ENCODE measurements at places on chromosomes 11 and 22.

DNA sequence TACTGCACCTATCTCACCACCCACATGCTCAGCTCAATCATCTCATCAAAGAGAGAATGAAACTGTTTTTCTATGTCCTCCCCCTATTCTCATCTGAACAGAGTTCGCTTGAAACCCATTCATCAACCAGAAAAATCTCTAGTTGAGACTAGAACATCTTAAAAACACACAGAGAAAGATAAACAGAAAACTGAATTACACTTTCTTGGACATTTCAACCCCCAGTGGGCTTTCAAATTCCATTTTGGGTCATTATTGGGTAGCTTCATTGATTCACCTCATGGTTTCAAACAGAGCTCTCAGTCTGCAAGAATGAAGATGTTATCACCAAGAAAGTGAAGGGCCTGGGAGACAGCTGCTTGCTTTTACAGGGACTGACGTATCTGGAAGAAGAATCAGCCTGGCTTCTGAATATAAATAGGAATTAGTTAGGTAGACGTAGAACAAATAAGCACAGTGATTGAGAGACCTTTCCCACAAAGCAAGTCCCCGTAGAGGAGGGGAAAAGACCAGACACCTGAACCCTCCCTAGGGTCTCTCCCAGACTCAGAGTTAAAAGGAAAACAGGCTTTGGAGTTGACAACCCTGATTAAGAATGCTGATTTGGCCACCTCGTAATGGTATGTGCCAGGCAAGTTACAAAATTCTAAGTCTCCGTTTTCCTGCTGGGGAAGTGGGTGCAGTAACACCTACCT is 155.7 kb downstream of the BBOX1 start:
- no peak for DNase-seq

- DNase-seq, result no peak
Observed at GRCh38 chr11:112143597-112143996, 20.3 kb downstream of the IL18 start.

DNA sequence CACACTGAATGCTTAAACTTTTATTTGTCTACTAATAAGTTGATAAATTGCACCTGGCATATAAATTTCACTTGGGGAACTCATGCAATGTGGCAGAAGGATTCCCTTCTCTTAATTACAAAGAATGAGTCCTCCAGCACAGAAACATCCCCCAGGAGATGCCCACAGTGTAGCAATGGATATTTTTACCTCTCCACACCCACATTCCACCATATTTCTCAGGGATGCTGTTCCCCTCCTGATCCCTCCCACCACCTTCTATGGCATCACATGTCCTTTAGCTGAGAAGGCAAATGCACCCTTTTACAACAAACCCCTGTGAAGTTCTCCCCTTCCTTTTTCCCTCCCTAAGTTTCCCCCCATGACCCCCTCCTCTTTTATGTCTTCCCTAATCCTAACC is 56.1 kb upstream of the UBASH3B start:
- DNase-seq, result no peak

- peak; percentile 59 for DNase-seq
Observed at GRCh38 chr11:46238078-46238966, 39.1 kb upstream of the CREB3L1 start.

DNA sequence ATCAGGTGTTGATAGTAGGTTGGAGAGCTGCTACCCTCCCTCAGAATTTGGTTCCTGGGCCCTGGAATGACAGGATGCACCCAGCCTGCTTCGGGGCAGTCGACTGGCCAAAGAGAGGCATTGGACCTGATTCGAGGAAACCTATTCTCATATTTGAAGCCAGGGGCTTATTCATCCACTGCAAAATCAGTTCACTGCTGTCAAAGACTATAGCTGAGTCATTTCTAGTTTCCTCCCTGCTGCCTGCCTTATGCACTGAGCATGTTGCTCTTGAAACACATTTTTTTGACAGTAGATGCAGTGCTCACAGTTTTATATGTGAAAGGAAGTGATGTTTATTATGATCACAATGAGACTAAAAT is 565.4 kb downstream of the ETS1 start:
- DNase-seq, result no peak

DNA sequence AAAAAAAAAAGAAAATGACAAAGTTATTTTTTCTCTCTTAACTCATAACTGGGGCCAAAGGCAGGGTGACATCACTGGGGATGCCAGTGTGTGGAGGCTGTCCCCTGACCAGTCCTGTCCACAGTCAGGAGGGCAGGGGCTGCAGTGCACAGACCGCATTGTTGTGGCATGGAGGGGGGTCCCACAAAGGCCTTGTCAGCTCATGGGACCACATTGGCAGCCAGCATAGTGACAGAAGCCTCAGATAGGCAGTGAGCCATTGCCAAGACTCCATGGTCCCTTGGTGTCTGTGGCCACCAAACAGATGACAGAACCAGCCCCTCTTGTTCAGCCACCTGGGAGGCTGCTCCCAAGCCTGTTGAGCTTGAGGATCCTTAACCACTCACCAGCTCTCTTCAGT is 4.1 kb downstream of the TMEM80 start:
- no peak for DNase-seq

- no peak for DNase-seq
Observed at GRCh38 chr11:31957674-31958073, 133.2 kb upstream of the RCN1 start.

DNA sequence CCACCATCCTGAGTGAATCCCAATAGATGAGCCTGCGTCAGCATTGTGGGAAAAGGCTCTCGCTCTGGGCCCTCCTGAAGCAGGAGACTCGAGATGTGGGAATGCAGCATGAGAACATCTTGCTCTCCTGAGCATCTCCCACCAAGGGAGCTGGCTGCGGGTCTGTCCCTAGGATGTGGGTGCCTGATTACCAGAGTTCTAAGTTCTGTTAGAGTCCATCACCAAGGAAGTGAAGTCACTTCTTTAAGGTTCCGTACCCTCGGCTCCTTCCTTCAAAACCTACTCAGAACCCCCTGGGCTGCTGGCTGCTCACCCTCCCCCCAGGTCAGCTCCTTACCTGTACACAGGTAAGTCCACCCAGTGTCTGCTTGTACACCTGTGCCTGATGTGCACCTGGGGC is 100.5 kb upstream of the IGLL5 start:
- no peak for DNase-seq

DNA sequence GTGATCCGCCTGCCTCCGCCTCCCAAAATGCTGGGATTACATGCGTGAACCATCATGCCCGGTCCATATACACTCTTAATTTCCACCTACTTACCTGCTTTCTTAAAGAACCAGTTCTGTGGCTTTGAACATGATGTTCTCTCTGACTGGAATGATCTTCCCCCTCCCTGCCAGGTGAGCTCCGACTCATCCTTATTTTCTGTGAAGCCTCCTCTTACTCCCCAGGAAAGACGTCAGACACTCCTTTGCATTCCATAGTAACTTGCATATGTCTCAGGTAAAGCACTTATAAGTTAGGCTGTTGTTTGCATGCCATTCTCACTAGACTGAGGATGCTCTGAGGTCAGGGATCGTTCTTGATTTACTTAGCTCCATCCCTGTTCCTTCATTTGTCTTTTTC is 91.8 kb upstream of the RAB1B start:
- DNase-seq, result no peak

DNA sequence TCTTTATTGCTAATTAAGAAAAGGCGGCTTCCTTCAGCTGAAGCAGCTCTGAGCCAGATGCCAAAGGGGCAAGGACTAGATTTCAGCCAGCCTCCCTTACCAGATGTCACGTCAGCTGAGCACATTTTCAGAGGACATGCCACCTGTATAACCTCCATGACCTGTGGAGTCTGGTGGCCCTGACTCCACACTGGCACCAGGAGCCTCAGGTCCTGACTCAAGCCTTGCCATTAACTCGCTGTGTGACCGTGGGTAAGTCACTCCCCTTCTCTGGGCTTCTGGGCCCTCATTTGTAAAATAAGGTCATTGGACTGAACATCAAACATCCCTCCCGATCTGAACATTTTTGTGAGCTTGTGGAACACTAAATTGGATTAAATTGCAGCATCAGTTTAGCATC is 46.0 kb downstream of the FBXO7 start:
- DNase-seq, result no peak

DNA sequence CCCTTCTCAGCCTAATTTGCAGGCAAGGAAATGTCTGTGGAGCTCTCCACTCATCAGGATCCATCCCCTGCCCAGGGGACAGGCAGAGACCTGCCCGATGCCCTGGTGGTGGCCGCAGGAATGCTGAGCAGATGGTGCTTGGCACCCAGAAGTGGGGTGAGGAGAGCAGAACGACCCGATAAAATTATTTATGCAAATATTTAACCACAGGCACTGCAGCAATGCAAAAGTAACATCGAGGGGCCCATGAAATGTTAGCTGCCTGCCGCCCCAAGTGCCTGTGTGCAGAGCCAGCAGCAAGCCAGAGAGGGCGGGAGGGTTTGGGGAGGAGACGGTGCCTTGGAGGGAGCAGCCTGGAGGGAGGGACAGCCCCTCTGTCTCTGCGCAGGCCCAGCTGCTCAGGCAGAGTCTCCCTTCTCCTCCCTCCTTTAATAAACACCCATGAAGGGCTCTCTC is 205.5 kb downstream of the CTTN start:
- DNase-seq, result no peak

DNA sequence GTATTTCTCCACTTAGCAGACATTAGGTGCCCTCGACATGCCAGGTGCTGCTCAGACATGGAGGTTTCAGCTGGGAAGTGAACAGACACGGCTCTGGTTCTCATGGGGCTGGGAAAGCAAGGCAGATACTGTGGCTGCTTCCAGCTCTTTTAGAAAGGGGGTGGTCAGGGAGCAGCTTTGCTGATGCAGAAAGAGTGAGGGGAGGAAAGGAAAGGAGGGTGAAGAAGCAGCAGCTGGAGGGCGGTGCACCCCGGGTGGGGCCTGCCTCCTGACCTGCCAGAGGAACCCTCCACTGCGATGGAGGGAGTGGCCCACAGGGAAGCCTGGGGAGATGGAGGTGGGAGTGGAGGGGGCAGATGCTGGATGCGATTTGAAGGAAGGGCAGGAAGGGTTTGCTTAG is 76.8 kb downstream of the MORC2 start:
- DNase-seq, result no peak

DNA sequence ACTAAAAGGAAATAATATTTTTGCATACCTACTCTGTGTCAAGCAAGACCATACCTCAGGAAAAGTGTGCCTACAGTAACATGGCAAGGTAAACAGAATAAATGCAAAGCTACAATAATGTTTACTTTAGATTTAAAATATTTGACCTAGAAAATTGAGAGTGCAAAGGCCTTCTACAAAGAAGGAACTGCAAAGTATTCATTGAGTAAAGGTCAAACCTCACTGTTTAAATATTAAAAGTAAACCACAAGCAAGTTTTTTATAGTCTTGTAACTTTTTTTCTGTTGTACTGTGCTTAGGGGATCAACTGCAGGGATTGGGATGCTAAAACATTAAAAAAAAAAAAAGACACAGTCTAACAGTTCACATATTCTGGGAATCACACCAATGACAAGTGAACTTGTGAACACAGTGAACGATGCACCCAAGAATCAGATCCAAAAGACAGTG is 48.8 kb downstream of the CWF19L2 start:
- DNase-seq, result no peak

DNA sequence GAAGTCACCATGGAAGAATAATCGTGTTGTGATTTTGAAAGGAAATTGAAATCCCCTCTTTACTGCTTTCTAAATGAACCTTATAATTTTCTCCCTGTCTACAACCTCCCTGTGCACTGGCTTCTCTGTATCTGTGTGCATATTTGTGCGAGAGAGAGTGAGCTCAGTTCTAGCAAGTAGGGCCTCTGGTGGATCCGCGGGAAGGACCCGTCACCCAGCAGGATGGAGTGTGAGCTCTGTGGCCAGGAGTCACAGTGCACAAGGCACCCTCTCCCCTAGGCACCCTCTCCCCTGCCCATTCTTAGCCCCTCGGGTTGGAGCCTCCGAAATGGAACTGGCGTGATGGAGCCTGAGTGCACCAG is 109.0 kb downstream of the TRIM29 start:
- DNase-seq, result no peak

DNA sequence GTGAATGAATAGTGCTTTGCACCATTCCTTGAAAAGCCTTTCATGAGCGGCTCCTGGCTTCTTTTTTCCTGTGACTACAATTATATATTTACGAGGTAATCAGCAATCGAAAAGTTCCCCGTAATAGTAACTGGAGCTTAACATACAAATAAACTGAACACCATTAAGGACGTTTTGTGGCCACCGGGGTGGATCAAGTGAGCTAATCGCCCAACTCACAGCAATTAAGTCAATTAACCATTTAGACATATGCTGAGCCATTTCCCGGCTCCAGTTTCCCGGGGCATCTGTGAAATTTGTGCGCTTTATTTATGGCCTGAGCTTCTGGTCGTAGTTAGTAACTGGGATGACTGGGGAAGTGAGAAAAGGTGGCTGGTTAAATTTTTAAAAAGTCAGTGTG is 465.2 kb downstream of the MIAT start:
- no peak for DNase-seq

GRCh38 chr22:33654173-33654895 is 265.9 kb downstream of the LARGE1 start:
- DNase-seq, result no peak

DNA sequence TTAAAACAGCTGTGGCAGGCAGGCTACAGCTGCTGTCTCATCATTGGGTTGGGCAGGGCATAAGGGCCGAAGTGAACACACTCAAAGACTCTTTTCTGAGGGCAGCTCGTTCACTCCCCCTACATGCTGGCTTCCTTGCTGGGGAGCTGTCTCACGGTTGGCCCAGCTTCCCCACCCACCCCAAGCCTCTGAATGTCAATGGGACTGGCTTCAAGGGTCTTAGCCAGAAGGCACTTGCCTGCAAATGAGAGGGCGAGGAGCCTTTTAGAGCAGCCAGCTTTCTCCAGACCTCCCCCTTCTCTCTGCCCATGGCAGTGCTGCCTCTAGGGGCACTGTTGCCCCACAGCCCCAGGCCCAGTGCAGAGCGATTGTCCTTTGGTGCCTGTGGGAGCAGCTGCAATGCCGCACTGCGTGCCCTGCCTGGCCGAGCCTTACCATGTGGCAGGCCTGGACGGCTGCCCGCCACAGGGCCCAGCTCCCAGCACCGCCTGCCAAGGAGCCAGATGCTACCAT is 94.7 kb upstream of the RASSF10 start:
- no peak for DNase-seq

DNA sequence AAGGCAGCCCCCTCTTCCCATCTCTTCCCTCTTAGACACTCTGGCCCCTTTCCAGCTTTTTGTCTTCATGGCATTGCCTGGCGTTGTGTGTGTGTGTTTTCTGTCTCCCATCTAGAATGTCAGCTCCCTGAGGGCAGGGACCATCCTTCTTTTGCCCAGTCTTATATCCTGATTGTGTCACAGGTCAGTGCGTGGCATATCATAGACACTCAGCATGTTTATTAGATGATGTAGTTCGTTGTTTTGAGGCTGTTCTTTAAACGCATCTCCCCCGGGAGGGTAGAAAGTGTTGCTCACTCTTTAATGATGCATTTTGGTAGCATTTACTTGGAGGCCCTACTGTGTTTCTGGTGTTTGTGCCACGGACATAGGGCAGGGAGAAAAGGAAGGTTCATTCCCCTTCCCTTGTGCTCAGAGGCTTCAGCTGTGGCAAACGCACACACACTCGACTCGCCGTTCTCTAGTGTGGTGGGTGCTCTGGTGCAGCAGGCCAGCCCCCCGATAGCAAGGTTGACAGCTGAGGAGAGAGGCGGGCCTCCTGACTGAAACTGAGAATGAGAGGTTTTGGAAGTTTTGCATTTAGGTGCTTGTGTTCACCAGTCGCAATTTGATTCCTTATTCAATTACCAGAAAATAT is 60.2 kb downstream of the TNRC6B start:
- DNase-seq, result no peak

GRCh38 chr11:16969010-16969999 is 44.9 kb downstream of the PLEKHA7 start:
- no peak for DNase-seq
